ENCODE measurements at places on chromosomes 12 and 14.
A peak's percentile ranks its signal among the peaks of the same experiment; 100 is the strongest.

- no peak for DNase-seq
Measured at GRCh38 chr12:80373666-80374065, 70.4 kb upstream of the PTPRQ start.

DNA sequence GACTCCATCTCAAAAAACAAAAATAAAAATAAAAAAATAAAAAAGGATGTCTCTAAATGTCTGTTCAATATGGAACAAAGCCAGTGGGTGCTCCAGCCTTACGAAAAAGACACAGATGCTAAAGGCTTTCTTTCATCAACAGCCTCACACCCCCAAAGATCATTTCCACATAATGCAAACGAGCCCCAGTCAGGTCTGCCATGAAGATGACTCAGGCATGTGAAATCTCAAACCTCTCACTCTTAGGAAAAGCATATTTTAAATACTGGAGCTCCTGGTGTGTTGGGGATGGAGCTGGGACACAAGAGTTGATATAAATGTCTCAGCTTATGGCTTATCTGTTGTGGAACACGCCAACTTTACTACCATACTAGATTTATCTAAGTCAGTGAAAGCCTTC lies 49.9 kb upstream of the PLXNC1 start:
- DNase-seq: peak; percentile 71

DNA sequence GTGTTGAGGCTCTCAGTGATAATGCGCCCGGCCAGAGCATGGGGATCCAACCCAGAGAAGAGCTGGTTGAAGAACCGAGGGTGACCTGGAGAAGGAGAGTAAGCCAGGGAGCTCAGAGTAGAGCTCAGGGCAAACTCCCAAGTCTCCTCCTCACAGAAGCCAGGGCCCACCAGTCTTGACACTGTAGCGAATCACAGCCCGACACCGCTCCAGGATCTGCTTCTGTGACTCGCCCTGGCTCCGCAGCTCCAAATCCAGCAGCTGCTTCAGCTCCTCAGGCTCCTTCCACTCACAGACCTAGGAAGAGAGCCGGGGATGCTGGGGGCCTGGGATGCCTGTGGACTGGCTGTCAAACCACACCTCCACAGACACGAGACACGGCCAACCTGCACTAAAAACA lies 8.2 kb upstream of the ZNF740 start:
- DNase-seq: peak; percentile 81

GRCh38 chr14:26233118-26233517 lies 364.7 kb downstream of the NOVA1 start:
- no peak for DNase-seq

DNA sequence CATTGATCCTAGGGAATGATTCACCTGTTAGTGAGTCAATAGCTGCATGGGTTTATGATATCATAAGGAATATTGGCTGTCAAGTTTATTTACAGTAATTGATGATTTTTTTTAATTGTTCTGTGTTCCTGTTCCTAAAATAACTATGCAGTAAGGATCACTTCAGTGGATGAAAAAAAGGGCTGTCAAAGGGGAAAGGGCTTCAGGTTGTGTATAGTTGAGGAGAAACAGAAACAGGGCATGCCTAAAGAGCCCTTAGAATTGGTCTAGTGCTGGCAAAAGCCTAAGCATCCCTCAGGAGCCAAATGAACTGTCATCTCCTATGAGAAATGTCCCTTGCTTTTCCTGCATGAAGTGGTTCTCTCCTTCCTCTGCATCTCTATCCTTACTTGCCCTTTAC lies 444.9 kb downstream of the RMST start:
- no peak for DNase-seq
